Esophagus squamous epithelium (tissue), 5 donors: ENCODE measurements at places on chromosomes 7 and 10.

GRCh38 chr7:7183061-7183837, 905 bp downstream of the C1GALT1 start:
- DNase-seq, result no peak

DNA sequence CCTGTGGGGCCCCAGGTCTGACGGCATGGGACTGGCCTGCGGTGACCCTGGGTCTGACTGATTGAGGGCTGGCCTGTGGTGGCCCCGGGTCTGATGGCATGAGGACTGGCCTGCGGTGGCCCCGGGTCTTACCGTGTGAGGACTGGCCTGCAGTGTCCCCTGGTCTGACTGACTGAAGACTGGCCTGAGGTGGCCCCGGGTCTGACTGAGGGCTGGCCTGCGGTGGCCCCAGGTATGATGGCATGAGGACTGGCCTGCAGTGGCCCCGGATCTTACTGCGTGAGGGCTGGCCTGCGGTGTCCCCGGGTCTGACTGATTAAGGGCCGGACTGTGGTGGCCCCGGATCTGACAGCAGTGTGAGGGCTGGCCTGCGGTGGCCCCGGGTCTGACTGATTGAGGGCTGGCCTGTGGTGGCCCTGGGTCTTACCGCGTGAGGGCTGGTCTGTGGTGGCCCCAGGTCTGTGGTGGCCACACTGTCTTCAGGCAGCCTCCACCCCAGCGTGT, 10.9 kb downstream of the JAKMIP3 start:
- no peak for DNase-seq

DNA sequence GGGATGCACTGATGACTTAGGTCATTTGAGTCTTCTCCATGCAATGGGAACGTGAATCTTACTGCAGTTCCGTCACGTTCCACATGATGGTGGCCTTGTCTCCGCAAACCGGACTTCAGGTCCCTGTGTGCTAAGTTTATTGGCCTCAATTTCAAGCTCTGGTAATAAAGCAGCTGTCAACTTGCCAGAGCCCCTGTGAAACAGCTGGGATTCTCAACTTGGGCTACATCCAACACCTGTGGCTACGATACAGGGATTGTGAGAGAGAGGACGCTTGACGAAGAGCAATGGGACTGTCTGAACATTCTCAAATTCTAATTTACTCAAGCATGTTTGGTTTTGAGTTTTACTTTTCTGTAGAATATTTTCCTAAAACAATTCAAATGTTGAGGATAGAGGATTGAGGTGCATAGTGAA, 174.2 kb downstream of the PTN start:
- DNase-seq, result no peak

DNA sequence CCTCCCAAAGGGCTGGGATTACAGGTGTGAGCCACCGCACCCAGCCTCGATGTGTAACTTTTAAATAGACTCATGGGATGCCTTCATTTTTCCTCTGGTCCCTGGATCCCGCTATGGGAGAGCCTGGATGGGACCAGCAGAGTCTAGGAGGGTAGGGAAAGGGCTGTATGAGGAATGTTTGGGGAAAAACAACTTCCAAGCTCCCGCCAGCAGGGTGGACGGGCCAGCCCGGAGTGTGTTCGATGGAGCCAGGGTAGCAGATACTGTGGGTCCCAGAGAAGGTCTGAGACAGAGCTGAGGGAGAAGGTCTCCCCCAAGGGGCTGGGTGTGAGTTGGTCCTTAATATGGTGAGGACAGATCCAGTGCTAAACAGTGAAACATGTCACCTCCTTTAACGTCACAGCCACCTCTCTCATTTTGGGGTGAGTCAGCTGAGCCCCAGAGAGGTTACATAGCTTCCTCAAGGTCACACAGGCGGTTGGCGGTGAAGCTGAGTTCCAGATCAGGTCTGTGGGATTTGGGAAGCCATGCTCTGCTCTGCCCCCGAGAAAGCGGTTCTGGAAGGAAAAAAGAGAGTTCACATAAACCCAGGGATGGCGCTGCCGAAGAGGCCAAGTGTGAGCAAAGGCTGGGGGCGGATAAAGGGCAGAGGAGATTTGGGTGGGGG, 66.4 kb downstream of the MYL10 start:
- no peak for DNase-seq

GRCh38 chr10:120606051-120606764, 149.2 kb downstream of the PLPP4 start:
- no peak for DNase-seq

- no peak for DNase-seq
Measured at GRCh38 chr7:18202315-18203045, 174.8 kb upstream of the PRPS1L1 start.

GRCh38 chr7:8931906-8932646, 498.7 kb downstream of the NXPH1 start:
- no peak for DNase-seq

GRCh38 chr7:82235713-82236112, 207.9 kb downstream of the CACNA2D1 start:
- DNase-seq, result no peak

- no peak for DNase-seq
Measured at GRCh38 chr7:16098058-16098457, 323.3 kb downstream of the CRPPA start.

DNA sequence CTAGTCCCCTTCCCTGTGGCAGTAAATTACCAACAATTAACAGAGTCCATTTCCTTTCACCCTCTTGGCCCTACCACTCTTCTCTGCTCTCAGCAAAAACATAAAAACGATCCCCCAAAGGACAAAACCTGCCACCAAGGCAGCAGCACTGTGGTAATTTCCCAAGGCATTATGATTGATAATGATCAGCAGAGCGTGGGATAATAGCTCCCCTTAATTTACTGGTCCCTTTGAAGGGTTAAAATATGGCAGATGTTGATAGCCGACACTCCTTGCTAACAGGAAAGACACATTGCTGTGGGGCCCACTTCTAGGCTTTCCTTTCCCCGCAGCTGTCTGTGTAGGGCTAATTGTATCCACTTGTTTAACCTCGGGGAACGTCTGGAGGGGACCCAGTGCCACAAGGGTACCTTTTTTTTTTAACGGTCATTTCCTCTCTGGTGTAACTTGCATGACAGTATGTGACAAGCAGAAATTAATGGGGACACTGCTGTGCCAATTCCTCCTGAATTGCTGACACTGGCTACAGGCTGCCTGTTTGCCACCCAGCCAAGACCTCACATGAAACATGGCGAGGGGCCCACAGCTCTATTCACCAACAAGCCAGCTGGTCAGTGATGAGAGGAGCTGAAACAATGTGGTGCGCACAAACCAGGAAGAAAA, 81.3 kb downstream of the CDK6 start:
- no peak for DNase-seq

DNA sequence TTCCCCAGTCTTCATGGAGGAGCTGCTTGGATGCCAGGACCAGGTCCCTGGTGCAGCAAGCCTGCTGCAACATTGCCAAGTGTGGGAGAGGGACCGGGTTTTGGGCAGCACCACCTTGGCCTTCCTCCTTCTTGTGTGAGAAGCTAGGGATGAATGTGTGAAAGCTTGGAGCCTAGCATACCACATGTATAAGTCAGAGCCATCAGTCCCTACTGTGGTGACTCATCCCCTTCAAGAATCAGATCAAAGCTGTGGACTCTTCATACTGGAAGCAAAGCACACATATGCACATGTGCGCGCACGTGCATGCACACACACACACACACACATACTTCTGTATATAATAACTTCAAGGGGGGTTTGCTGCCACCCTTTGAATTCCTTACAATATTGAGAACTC, 527.8 kb downstream of the LRMDA start:
- DNase-seq, result no peak
